ENCODE measurements at places on chromosomes 1 and 21. TPM values are rescaled to one million over a fixed set of nuclear protein-coding genes. Genes with fewer than 3 reads are reported as not detected.

DNA sequence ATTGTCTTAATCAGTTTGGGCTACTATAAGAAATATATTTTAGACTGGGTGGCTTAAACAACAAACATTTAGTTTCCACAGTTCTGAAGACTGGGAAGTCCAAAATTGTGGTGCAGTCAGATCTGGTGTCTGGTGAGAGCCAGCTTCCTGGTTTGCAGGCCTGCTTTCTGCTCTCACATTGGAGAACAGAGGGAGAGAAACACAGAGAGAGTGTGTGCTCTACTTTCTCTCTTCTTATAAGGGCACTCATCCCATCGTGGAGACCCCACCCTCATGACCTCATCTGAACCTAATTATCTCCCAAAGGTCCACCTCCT lies 4.1 kb downstream of the LEPR start:
- DNase-seq: no peak

DNA sequence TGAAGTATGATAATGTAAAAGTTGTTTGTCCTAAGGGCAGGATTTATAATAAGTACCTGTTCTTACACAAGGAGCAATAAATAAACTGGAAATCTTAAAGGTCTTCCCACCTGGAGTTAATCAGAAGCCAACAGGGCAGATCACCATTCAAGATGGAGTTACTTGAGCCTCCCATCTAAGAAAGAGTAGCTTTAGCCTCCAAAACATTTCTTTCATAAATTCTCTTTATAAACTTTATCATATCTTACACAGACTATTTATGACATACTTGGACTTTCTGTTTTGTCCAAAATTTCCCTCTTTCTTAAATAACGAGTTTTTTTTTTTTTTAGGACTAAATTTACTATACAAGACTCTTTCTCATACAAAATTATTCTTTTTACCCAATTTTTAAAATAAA lies 18.5 kb downstream of the OR2T1 start:
- DNase-seq: no peak

- DNase-seq: no peak
Measured at GRCh38 chr1:109531380-109531779, 8.3 kb upstream of the GPR61 start.

Gene SMIM11
- polyA plus RNA-seq: 5.3 TPM

DNA sequence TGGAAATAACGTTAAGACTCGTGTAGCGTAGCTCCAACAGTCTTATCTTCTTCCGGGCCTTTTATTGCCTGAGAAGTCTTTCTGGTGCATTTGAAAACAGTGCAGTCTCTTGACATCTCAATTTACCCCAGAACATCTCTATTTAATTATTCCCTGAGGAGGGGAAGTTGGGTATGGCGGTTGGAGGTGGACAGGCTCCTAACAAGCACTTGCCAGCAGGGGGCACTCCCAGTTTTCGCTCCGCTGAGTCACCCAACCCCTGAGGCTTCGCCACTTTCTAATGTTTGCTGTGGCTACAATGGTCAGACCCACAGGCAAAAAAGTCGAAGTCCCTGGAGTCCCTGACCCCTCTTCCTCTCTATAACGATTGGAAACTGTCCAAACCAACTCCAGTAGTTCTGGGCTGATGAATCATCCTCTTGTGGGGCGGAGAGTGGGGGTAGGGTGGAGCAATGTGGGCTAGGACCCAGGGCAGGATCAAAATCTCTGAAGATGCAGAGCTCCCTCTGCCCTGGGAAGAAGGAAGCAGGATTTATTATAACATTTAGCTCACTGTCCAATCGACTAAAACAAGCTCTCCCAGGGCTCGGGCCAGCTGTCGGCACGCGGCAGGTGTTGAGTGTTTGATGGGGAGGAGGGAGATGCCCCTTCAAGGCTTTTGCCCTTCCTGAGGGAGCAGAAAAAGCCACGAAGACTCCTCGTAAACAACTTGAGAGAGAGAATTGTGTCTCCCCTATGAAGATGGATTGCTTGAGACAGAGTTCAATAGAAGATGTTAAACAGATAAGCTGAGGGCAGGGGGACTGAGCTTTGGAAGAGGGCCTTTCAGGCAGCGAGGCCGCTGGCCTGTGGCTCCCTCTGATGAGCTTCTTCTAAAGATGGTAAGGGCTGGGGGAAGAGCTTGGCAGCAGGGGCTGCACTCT lies 85.7 kb downstream of the BRINP2 start:
- no peak for DNase-seq

Gene PTGER3
- 1.2 TPM for polyA plus RNA-seq

Gene TMEM50A
- polyA plus RNA-seq: 54.2 TPM

DNA sequence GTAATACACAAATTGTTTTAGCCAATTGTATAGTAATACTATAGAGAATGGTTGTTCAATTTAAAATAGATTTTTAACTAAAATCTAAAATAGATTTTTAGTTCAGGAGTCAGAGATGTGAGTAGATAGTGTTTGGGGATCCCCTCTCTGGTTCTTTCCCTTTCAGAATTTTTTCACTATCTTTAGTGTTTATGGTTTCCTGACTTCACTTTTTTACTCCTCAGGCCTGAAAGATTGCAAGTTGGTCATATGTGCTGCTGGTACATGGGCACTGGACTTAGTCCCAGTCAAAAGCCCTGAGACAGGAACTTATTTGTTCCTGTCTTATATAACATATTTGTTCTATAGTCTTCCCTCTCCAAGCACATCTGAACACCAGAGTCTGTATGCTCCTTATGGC lies 96.8 kb upstream of the ATP1B1 start:
- no peak for DNase-seq

DNA sequence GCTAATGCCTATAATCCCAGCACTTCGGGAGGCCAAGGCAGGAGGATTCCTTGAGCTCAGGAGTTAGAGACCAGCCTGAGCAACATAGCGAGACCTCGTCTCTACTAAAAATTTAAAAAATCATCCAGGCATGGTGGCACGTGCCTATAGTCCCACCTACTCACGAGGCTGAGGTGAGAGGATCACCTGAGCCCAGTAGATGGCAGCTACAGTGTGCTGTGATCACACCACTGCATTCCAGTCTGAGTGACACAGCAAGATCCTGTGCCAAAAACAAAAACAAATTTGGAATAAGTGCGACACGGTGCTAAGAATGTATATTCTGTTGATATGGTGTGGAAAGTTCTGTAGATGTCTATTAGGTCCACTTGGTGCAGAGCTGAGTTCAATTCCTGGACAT lies 15.1 kb downstream of the USP33 start:
- no peak for DNase-seq

GRCh38 chr1:45272913-45273371 lies 53.8 kb upstream of the HPDL start:
- no peak for DNase-seq

Gene YIPF1
- polyA plus RNA-seq: 14.4 TPM

Gene FAM72B
- polyA plus RNA-seq: 3.1 TPM

- DNase-seq: no peak
Measured at GRCh38 chr1:67465375-67465774, 35.2 kb upstream of the SERBP1 start.

- DNase-seq: no peak
Measured at GRCh38 chr1:53589043-53589887, 130.1 kb downstream of the DMRTB1 start.

GRCh38 chr1:36008546-36009197 lies 75.2 kb upstream of the TEKT2 start:
- no peak for DNase-seq

DNA sequence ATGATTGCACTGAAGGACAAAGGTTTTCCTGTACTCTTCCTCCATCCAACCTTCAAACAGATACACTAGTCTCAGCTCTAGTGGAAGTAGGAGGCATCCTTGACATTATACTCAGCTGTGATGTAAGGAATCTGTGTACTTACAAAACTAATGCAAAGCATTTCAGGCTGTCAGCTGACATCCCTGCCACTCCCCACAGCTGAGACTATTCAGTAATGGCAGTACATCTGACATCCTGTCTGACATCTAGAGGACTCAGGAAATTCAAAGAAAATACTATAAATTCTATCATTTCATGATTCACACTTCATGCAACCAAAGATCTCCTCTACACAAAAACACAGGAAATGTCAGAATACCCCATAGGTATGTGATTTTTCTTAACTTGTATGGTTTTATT lies 325.8 kb downstream of the SMYD3 start:
- DNase-seq: no peak

DNA sequence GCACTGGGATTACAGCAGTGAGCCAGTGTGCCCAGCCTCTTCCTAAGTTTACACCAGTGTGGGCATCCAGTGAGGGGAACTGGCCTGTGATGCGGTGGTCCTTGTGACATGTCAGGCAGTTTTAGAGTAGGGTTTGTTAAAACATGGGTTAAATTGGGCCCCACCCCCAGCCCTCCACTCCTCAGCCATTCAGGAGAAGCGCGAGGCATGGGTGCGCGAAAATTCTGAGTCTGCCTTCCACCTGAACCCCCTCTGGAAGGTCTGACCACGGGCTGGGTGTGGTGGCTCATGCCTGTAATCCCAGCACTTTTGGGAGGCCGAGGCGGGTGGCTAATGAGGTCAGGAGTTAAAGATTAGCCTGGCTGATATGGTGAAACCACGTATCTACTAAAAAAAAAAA lies 51.7 kb downstream of the SKI start:
- DNase-seq: no peak

Gene DEPDC1
- 5.3 TPM for polyA plus RNA-seq

GRCh38 chr1:164633997-164634396 lies 75.0 kb downstream of the PBX1 start:
- DNase-seq: no peak

Gene DNAI4
- 2.0 TPM for polyA plus RNA-seq

Gene SELENOF
- 109 TPM for polyA plus RNA-seq

Gene NTNG1
- 9.7 TPM for polyA plus RNA-seq

Gene TFF3
- polyA plus RNA-seq: 1.7 TPM

DNA sequence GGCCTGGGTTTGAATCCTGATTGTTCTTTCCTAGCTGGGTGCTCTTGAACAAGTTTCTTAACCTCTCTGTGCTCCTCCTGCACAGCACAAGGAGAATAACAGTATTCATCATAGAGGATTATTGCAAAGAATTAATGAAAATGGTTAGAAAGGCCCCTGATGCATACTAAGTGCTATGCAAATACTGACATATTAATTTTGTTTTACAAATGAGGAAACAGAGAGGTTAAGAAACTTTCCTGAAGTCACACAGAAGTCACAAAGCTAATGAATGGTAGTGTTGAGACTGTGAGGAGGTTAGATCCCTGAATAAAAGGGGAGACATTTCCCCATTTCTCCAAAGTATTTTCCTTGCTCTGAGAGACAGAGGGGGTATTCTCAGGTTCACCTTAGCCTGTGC lies 99.0 kb downstream of the KCNJ6 start:
- DNase-seq: no peak

Gene SPATA45
- 0.40 TPM for polyA plus RNA-seq

DNA sequence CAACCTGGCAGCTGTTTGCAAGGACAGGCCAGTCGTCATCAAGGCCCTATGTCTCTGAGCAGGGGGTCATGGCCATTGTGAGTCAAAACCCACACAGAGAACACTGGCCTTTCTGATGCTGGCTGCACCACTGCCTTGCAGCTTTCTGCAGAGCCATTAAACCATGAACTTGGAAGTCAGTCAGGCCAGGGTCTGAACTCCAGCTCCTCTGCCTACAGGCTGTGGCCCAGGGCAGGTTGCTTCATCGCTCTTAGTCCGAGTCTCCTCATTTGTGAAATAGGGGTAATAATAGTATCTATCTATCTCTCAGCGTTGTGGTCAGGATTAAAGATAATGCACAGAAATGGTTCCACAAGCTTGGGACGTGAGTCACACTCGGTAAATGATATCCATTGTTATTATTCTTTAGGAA lies 35.8 kb upstream of the HIVEP3 start:
- no peak for DNase-seq

DNA sequence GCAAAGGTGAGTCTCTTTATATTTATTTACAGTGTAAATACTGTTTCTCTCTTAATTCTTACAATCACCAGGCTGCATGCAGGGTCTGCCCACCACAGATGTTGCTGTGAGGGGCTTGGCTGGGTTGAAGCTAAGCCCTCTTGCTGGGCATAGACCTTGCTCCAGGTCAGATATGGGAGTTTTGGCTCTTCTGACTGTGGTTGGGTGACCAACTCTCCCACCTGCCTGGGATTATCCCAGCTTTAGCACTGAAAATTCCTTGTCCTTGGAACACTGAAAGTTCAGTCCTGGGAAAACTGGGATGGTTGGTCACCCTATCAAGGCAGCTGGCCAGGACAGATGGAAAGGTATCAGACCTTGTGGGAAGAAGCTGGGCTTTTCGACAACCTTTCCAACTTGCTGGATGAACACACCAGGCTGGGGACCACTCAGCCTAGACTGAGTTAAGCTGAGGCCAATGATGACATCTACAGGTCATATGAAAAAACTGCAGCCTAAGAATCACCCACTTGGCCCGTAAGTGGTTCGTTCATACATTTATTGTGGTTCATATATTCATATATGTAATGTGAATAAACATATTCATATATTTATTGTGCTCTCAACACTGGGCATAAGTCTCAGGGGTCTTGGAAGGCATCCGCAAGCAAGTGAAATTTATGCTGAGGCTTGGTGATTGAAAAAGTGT lies 26.6 kb upstream of the HPDL start:
- peak; percentile 67 for DNase-seq

Gene CDK18
- 28.3 TPM for polyA plus RNA-seq

DNA sequence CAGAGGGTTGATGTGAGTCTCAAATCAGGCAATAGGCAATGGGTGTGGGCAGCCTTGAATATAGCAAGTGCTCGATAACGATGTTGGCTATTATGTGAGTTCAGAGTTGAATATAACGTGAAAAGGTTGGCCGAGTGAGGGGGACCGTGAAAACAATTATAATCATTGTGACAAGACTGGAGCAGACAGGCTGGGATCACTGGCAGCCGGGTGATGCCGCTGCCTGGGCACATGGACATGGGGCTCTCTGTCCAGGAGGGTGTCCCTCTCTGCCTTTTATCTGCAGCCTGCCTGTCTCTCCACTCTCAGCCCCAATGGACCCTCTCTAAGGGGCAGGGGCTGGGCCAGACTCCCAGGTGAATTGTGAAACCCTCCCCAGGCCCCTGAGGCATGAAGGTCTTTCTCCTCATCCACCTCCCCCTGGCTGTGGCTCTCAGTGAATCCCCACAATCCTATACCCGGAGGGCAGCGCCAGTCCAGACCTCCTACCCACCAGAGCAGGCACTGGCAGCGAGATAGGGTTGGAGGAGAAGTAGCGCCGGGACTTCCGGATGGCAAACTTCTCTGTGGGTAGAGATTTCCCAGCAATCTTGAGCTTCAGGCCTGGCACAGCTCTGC lies 36.4 kb downstream of the TTC39A start:
- DNase-seq: no peak

DNA sequence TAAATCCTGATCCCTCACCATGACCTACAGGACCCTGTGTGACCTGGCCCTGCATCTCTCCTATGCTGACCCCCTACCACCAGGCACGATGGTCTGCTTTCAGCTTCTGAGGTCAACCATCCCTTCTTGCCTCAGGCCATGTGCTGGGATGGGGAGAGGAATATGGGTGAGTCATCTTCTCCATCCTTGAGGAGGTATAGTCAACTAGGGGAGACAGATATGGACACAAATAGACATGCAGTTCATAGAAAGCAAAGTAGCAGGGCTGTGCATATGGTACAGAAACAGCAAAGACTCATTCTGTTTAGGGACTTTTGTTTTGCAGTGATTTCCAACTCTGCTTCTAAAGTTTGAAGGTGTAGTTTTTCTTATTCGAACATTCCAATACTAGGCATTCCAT lies 250.8 kb upstream of the FGGY start:
- DNase-seq: no peak
